ENCODE measurements at places on chromosomes 2 and 18.

DNA sequence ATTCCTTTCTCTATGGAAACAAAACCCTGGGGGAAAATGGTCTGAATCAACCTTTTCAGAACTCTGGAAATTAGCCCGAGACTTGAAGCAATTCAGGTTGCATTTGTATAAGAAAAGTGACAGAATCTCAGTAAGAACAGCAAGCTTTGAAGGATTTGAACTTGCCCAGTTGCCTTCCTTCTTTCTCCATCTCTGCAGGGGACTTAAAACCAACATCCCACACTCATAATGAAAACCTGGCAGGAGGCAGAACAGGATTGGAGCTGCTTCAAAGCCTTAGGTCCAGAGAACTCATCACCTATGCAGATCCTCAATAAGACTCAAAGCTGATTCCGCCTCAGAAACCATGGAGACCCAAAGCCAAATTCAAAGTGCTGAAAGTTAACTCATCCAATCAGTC, 790.5 kb upstream of the ID2 start:
- no peak for DNase-seq

DNA sequence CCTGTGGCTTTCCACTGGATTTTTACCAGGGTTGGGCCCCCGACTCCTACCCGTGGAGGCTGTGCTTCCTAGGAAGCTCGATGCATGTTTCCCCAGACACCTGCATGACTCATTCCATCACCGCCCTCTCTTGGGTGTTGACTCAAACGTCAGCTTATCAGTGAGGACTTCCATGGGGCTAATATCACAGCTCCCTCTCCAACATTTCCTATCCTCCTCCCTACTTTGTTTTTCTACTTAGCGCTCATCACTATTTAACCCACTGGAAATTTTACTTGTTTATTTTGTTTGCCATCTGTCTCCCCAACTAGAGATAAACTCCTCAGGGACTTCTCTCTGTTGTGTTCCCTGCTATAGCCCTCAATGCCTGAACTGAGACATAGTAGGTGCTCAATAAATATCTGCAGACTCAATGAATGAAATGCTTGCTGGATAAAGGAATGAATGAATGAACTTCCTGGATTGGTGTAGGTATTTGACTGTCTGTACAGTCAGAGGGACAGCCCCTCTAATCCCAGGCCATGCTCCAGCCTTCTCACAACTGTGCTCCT, 89.7 kb upstream of the MSH2 start:
- DNase-seq, result peak; percentile 46

DNA sequence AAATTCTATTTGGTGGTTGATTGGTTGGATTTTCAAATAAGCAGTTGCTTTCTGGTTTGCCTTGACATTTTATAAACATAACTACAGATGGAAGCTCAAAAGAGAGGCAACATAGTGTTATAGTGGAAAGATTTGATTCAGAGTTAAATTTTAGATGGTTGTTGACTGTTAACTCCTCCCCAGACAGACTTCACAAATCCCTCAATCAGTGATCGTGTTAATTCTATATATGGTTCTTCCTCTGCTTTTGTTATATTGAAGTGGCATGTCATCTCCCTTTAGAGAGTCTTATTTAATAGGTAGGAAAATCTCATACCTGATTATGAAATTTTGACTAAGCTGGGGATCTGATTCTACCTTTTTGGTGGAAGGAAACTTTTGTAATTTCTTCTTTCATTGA, 19.5 kb downstream of the DGUOK start:
- no peak for DNase-seq

DNA sequence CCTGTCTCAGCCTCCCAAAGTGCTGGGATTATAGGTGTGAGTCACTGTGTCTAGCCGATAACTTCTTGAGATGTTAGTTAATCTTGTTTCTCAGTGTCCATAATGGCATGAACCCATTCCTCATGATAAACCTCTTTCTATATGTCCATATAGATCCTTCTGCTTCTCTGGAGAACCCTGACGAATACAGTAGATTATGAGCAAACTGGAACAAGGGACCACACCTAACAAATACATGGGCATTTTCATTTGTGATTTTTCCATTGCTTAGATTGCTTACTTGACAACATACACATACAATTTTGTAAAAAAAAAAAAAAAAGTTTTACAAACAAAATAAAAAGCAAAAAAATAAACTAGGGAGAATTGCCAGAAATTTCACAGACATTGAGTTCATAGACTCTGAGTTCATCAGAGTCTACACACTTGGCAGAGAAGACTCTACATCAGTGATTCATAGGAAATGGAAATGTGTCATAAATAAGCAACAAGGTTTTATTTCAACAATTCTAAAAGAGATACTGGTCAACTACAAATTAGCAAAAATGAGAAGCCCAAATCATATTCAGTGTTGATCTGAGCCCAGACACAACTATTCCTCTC, 96.7 kb downstream of the GALR1 start:
- DNase-seq, result peak; percentile 72

GRCh38 chr2:194819367-194819766, 837.7 kb upstream of the SLC39A10 start:
- peak; percentile 2 for DNase-seq

DNA sequence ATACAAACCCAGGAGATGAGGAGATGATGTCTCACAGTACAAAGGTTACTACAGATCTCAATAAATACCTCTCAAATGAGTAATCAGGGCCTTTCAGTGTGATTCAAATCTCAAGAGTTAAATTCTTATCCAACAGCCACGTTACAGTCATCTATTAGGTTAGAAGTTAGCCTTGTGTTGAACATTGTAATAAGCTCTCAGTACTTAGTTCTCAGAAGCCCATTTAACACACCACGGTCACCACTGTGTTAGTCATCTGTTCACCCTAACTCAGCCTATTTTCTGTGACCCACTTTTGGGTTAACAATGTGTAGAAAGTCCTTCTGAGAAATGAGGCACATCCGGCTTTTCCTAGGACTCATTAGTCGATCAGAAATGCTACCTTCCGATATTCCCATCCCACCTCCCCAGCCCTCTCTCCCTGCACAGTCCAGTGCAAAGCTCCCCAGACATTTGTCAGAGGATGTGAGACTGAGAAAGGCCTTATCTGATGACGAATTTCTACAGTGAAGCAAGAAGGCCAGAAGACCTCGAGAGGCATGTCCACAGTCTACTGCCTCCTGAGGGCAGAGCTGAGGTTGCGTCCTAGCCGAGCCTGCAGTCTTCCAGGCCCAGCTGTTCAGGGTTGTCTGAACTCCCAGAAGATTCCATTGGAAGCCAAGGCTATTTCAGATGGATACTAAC, 92.6 kb downstream of the ACTR2 start:
- DNase-seq, result peak; percentile 94

GRCh38 chr2:241224018-241224850, 35.8 kb downstream of the ANO7 start:
- peak; percentile 48 for DNase-seq

DNA sequence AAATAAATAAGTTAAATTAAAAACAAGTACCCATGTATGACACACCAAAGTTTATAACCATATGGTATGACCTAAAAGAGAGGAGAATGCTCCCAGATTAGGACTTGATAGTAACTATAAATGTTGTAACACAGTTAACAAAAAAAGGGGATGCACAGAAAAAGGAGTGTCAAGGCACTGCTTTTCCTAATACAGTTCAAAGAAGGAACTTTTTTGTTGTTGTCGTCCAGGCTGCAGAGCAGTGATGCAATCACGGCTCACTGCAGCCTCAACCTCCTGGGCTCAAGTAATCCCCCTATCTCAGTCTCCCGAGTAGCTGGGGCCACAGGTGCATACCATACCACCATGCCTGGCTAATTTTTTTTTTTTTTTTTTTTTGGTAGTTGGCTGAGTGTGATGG, 2.7 kb downstream of the NARS1 start:
- DNase-seq, result no peak
